ENCODE measurements at places on chromosomes 2 and 18.

- DNase-seq, result no peak
These were observed 132.3 kb upstream of the TFPI start for GRCh38 chr2:187686416-187687024.

- no peak for DNase-seq
These were observed 55.9 kb upstream of the MAP3K20 start for GRCh38 chr2:173019755-173020154.

- DNase-seq, result no peak
These were observed 139.8 kb downstream of the LTBP1 start for GRCh38 chr2:33086400-33087015.

DNA sequence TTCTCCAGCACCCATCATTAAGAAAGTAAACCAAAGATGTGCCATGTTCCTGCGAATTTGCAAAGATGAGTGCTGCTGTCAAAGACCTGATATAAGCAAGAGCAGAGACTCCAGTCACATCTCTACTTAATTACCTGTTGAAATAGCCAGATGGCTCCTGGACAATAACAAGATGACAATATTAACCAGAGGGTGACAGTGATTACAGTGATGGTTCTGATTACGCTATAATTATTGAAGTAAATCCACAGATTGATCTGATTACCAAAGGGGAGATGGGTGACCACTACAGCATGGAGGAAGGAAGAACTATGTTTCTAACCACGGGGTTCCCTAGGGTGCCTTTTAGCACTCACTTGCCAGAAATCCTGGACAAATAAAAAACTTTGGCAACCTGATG lies 36.5 kb upstream of the AFF3 start:
- no peak for DNase-seq

DNA sequence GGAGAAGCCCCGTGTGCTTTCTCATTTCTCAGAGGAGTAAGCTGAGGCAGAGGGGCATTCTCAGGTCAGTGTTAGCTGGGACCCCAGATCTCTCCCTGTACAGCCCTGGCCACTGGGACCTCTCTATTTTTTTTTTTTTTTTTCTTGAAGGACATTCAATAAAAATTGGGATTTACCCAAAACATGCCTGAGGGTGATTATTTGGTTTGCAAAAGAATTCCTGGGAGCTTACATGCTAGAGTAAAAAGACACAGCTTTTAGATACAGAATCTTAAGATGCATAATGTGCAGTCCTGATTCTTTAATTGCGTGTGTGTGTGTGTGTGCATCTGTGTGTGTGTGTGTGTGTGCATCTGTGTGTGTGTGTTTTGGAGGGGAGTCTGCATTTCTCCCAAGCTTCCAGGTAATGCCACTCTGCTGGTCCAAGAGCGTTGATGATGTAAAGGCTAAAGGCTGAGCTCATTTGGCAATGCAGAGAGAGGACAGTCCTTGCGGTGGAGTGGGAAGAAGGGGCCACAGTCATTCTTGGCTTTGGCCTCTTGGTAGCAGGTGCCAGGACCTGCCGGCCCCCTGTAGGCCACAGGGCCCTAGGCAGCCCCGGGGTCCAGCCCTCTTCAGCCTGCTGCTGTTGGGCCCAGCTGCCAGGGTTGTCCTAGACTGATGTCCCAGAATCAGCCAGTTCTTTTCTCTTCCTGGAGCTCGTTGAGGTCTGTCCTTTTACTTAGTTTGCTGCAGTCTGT lies 74.1 kb upstream of the MCFD2 start:
- no peak for DNase-seq

GRCh38 chr18:51998711-51999110 lies 341.3 kb upstream of the DCC start:
- DNase-seq, result no peak

- no peak for DNase-seq
These were observed 156.6 kb upstream of the ETAA1 start for GRCh38 chr2:67240507-67240906.

- no peak for DNase-seq
These were observed 100.3 kb downstream of the B3GNT2 start for GRCh38 chr2:62296034-62296831.

GRCh38 chr2:14826518-14826917 lies 194.0 kb downstream of the LRATD1 start:
- no peak for DNase-seq

DNA sequence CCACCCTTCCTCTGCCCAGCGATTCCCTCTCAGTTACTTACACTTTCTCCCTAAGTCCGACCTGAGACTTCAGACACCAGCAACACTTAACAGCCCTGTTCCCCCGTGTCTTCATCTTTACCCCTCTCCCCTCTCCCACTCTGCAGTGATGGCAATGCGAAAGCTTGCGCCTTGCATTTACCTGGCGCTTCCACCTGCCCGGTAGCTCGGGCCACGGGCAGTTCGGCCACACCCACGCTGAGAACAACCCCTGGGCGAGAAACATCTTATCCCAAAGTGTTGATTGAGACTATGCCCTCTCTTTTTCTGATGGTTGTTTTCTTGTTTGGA lies 558 bp downstream of the DNAJC10 start:
- DNase-seq, result no peak

- no peak for DNase-seq
These were observed 132.2 kb upstream of the RNF152 start for GRCh38 chr18:62024983-62025382.

DNA sequence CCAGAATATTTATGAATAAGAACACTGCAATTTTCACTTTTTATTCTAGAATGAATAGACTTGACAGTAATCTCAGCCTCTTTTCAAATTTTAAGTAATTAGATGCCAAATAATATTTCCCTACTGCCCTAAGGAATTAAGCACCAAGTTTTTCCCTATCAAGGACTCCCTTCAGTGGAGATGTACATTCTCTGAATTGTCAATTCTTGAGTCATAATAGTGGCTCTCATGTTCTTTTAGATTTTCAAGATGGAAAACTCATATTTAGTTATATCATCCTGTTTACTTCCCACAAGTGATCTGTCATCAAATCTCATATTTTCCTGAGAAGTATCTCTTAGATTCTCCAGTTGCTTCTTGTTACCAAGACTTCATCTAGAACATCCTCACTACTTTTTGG lies 1248.9 kb upstream of the CHAC2 start:
- no peak for DNase-seq

DNA sequence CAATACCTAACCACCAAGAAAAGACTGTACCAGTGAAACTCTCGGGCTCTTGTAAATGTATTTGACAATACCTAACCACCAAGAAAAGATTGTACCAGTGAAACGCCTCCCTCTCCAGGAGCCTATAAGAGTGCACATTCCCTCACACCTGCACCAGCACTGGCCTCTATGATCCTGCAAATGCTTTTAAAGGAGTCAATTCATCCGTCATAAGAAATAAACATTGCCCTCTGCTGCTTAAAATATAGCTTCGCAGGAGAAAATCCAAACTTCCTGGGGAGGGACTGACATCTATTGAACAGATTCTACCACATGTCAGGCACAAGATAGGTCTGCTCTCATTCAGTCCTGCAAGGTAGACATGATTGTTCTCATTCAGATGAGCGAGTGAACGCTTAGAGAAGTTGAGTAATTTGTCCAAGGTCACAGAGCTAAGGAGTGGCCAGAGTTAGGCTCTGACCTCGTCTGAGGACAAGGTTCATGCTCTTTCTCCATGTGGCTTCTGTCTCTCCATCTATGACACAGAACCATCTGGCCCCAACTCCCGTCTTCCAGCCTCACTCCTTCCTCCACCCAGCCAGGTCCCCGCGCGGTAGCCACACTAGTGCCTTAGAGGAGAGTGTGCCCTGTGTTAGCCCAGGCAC lies 38.7 kb downstream of the MCFD2 start:
- DNase-seq, result peak; percentile 46

DNA sequence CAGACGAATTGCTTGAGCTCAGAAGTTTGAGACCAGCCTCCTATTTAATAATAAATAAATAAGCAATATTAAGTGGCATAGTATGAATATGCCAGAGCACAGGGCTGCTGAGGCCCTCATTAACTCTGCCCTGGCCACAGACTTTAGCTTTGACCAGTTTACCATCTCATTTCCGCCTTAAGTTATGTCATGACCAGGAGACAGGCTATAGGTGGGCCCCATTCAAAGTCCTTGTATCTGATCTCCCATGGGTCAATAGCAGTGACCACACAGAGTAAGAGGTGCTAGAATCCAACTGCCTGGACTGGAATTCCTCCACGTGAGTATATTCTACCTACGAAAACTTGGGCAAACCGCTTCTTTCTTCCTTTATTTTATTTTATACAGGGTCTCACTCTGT lies 13.4 kb upstream of the ASXL2 start:
- DNase-seq, result no peak

DNA sequence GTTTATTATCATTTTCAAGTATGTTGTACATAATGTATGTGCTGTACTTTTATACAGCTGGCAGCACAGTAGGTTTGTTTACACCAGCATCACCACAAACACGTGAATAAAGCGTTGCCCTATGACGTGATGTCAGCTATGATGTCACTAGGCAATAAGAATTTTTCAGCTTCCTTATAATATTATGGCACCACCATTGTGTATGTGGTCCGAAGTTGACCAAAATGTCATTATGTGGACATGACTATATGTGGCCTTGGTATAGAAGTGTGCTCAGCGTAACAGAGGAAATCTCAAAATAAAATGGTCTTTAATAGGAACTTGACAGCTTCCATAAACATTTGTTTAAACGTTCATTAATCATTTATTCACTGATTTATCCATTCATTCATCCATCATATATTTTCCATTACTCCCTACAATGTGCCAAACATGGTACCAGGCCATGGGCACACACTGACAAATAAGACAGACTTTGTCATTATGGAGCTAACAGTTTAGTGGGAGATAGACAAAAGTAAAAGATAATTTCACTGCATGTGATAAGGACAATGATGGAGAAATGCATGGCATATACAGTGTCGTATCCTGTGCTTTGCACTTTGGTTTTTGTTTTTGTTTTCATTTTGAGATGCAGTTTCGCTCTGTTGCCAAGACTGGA lies 15.0 kb upstream of the DGUOK start:
- no peak for DNase-seq

DNA sequence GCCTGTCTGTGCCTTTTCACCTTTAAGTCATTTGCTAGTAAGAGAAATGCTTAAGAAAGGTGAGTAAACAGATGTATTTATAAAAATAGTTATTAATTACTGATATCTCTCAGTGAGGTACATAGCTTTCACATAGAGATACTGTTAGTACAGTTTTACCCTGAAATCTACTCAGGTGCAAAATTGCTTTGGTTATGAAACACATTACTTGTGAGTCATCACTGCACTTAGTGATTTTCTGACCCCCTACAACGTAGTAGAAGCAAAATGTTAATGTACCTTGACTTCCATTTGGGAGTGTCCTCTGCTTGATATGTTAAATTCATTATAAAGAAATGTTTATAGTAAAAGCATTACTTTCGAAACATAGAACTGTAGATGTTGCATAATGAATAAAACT lies 6.5 kb downstream of the GLS start:
- no peak for DNase-seq

DNA sequence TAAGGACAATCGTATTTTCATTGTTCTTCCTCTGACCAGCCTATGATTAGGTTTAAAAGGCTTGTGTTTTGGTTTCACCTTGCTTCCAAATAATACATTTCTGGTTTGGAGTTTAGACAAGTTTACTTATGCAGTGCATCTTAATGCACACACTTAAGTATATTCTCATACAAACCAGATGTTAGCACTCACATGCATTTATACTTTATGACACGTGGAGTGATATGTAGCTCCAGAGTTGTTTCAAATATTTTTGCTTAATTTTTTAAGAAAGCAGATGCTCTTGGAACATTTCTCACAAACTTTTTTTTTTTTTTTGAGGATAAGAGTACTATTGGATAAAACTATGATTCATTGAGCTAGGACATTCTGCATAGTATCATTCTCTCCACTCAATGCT lies 109.9 kb downstream of the PDE1A start:
- no peak for DNase-seq

DNA sequence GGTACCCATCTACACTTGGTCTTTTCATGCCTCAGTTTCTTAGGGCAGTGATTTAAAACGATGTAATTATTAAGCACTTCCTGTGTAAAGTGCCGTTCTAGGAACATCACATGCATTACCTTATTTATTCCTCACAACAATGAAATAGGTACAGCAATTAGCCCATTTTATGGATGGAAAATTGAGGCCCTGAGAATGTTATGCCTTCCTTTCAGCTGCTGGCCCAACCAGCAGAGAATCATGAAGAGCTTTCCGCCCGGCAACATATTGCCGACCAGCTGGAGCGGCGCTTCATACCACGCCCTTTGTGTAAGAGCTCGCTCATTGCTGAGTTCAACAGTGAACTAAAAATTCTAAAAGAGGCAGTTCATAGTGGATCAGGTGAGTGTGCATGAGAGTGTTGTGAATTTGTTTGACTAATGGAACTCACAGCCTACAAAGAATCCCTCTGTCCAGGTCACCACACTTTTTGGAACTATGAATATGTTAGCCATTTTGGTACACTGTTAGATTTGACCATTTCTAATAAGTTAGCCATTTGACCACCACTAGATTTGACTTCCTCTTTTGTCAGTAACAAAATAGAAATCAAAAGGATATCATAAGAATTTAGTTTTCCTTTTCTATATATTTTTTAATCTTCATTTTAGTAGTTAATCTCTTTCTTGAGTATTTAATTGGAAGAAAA lies 25.6 kb upstream of the RPE start:
- DNase-seq, result no peak

- DNase-seq, result no peak
These were observed 449.4 kb upstream of the SLC14A2 start for GRCh38 chr18:45165871-45166270.

DNA sequence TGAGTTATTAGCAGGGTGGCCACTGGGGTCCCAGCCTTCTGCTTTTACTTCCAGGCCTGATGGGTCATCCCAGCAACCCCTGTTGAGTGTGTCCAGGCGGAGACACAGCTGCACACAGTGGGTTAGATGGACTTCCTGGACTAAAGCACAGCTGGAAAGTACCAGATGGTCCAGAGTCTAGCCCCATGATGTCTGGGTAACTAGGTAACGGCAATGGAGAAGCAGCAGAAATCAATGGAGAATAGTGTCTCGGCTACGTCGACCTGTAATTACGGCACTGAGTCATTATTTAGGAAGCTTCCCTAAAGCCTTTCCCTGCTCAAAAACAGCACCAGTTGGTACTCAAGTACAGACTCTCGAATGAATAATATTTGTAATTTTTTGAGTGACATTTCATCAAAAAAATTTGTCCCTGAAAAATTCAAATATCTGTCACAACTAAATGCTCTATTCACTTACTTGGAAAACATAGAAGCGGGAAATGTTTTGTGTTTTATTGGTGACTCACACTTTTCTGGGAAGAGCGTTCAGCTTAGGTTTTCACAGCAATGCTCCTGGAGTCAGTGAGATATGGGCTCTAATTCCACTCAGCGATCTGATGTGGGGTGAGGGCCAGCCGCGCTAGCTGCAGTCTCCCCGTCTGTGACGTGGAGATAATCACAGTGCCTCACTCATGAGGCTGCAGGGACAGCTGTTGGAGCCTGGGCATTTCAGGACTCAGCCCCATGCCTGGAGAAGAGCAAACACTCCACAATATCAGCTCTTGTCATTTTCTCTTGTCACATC lies 16.2 kb upstream of the ARL4C start:
- no peak for DNase-seq

DNA sequence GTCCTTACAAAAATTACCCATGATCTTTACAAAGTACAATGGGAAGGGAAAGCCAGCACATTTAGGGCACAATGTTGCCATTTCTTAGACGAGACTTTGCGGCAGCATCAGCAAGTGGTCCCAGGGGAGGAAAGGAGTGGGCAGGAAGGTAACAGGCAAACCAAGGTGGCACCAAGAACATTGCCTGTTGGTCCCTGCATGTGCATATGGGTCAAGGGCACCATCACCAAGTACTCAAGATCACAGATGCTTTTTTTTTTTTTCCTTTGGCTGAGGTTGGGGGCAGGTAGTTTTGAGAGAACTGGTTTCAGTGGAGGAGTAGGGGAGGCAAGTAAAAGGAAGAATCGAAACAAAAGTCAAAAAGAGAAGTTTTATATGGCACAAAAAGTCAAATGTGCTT lies 752 bp upstream of the CYTIP start:
- DNase-seq, result no peak
